Dermis microvascular lymphatic vessel endothelial cell (primary cell): ENCODE measurements at places on chromosomes 6 and 20. TPM values are rescaled to one million over a fixed set of nuclear protein-coding genes. Genes with fewer than 3 reads are reported as not detected.

The ADGRG6 gene
- 3.3 and 7.6 TPM in 2 replicates for total RNA-seq

The FAM83D gene
- total RNA-seq: 22.3 and 22.6 TPM in 2 replicates

The PTCHD4 gene
- 12.5 and 13.3 TPM in 2 replicates for total RNA-seq

The RNF182 gene
- total RNA-seq: 0.38 and 1.2 TPM in 2 replicates

The GRIK2 gene
- total RNA-seq: not detected in 2 replicates

The ERVFRD-1 gene
- total RNA-seq: under 0.01 TPM in 2 replicates

The AHI1 gene
- total RNA-seq: 5.6 and 8.3 TPM in 2 replicates

The TBXT gene
- not detected in 2 replicates for total RNA-seq

The SUN5 gene
- total RNA-seq: not detected in 2 replicates

The OR2H2 gene
- not detected in 2 replicates for total RNA-seq

The TAGAP gene
- total RNA-seq: under 0.01 TPM in 2 replicates

The LIN28B gene
- under 0.01 TPM in 1 of 2 replicates, not detected in the other for total RNA-seq

The GPRC6A gene
- total RNA-seq: not detected in 2 replicates

The SLC9A8 gene
- 5.0 and 5.8 TPM in 2 replicates for total RNA-seq

The BMP2 gene
- 13.1 and 30.8 TPM in 2 replicates for total RNA-seq

The GNRH2 gene
- total RNA-seq: not detected in 2 replicates

The FAM162B gene
- 6.2 and 11.1 TPM in 2 replicates for total RNA-seq

The PDYN gene
- total RNA-seq: not detected in 2 replicates

The PNLDC1 gene
- not detected in 2 replicates for total RNA-seq

The VGLL2 gene
- total RNA-seq: not detected in 2 replicates

The DDO gene
- total RNA-seq: 3.3 and 3.8 TPM in 2 replicates

The SCGN gene
- total RNA-seq: under 0.01 TPM in 1 of 2 replicates, not detected in the other

The DHX35 gene
- total RNA-seq: 7.4 and 9.5 TPM in 2 replicates

The ATP6V1G2 gene
- 0.13 TPM in 1 of 2 replicates, not detected in the other for total RNA-seq

The CLIC5 gene
- under 0.01 TPM in 2 replicates for total RNA-seq

The MAPK13 gene
- 3.9 and 7.0 TPM in 2 replicates for total RNA-seq

The TREML1 gene
- not detected in 2 replicates for total RNA-seq

The SEMG1 gene
- not detected in 2 replicates for total RNA-seq

The NKX2-2 gene
- not detected in 2 replicates for total RNA-seq

The OVOL2 gene
- total RNA-seq: not detected in 2 replicates

The SLCO4A1 gene
- 0.51 and 0.90 TPM in 2 replicates for total RNA-seq

The CCHCR1 gene
- 11.1 and 11.8 TPM in 2 replicates for total RNA-seq

The SLC4A11 gene
- 6.9 and 26.0 TPM in 2 replicates for total RNA-seq

The SIRPG gene
- total RNA-seq: not detected in 2 replicates

The LZTS3 gene
- 3.5 and 7.6 TPM in 2 replicates for total RNA-seq

The ANKRD6 gene
- 4.9 and 14.4 TPM in 2 replicates for total RNA-seq

The MCHR2 gene
- total RNA-seq: not detected in 2 replicates

The CARMIL1 gene
- 0.77 and 5.1 TPM in 2 replicates for total RNA-seq

The TCF15 gene
- total RNA-seq: 0.76 and 0.77 TPM in 2 replicates

The LAMP5 gene
- total RNA-seq: 1.0 and 1.9 TPM in 2 replicates

The RBM24 gene
- 0.63 and 0.64 TPM in 2 replicates for total RNA-seq

The C4B gene
- 0.38 and 0.77 TPM in 2 replicates for total RNA-seq

The SDC4 gene
- 37.7 and 55.6 TPM in 2 replicates for total RNA-seq

The RAB32 gene
- 81.5 and 85.6 TPM in 2 replicates for total RNA-seq

The MAD2L1BP gene
- total RNA-seq: 14.8 and 23.3 TPM in 2 replicates

The MARCKS gene
- total RNA-seq: 218 and 247 TPM in 2 replicates

The SULF2 gene
- total RNA-seq: 72.9 and 220 TPM in 2 replicates

The SLC16A10 gene
- total RNA-seq: under 0.01 TPM in 1 of 2 replicates, not detected in the other

The LY6G6D gene
- not detected in 2 replicates for total RNA-seq

The SH3BGRL2 gene
- 81.8 and 98.2 TPM in 2 replicates for total RNA-seq

The RAET1G gene
- under 0.01 and 0.13 TPM in 2 replicates for total RNA-seq

The SUMO4 gene
- total RNA-seq: 0.26 and 1.0 TPM in 2 replicates

The SLC22A7 gene
- total RNA-seq: not detected in 2 replicates

The C20orf141 gene
- not detected in 2 replicates for total RNA-seq

The SRSF3 gene
- total RNA-seq: 227 and 298 TPM in 2 replicates

The CALHM4 gene
- 0.13 TPM in 1 of 2 replicates, not detected in the other for total RNA-seq

The HLA-DOB gene
- under 0.01 and 0.13 TPM in 2 replicates for total RNA-seq

The RNF144B gene
- total RNA-seq: 12.0 and 13.9 TPM in 2 replicates

The DACT2 gene
- not detected in 2 replicates for total RNA-seq

The RBPJL gene
- not detected in 2 replicates for total RNA-seq
